Sigmoid colon (tissue), 7 donors: ENCODE measurements at places on chromosomes 5 and 9. TPM values are rescaled to one million over a fixed set of nuclear protein-coding genes. Genes with fewer than 3 reads are reported as not detected.

- H3K4me1 ChIP-seq, result no peaks in the 10 kb centered on the region
- no peaks in the 10 kb centered on the region for H3K27me3 ChIP-seq
- H3K36me3 ChIP-seq, result peaks cover 33% of the 10 kb centered on the region
- DNase-seq, result no peak
Observed at GRCh38 chr5:135342551-135342875, 56.5 kb downstream of the MACROH2A1 start.

The PWWP2A gene
- 29.4 TPM for total RNA-seq

The PLAC8L1 gene
- total RNA-seq, result not detected

GRCh38 chr5:143233031-143233430 lies 170.5 kb downstream of the NR3C1 start:
- peak; percentile 46 for DNase-seq
- no peaks in the 10 kb centered on the region for H3K4me1 ChIP-seq
- H3K36me3 ChIP-seq, result no peaks in the 10 kb centered on the region
- no peak overlapping the region for H3K27ac ChIP-seq
- H3K27me3 ChIP-seq, result no peaks in the 10 kb centered on the region
- no peak overlapping the region for H3K4me3 ChIP-seq

The NKD2 gene
- total RNA-seq, result 1.8 TPM

DNA sequence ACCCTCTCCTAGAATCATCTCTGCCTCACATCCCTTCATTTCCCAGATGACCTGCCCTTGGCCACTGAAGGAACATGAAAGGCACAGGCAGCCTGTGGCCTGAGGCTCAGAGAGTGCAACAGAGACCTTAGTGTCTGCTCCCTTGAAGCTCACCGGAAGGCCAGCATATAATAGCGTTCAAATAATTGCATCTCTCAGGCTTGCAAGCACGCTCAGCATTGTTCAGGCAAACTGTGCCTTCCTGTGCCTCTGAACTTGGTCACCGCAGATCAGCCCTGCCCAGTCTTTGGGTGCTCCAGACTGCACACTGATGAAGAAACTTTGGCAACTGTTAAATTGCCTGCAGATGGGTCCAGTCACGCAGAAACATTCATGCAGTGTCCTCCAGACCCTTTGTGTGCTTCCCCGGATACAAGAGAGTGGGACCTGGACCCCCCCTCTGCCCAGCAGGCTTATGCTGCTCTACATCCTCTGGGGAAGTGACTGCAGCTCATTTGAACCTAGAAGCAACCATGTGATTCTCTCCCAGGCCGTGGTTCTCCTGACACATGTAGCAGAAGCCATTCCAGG lies 216.0 kb upstream of the ANKRD55 start:
- DNase-seq, result no peak
- H3K27me3 ChIP-seq, result no peaks in the 10 kb centered on the region
- H3K4me1 ChIP-seq, result no peaks in the 10 kb centered on the region
- no peak overlapping the region for H3K27ac ChIP-seq
- no peaks in the 10 kb centered on the region for H3K36me3 ChIP-seq
- H3K4me3 ChIP-seq, result no peak overlapping the region

The SLCO4C1 gene
- total RNA-seq, result under 0.01 TPM

The SLC6A19 gene
- total RNA-seq, result not detected

DNA sequence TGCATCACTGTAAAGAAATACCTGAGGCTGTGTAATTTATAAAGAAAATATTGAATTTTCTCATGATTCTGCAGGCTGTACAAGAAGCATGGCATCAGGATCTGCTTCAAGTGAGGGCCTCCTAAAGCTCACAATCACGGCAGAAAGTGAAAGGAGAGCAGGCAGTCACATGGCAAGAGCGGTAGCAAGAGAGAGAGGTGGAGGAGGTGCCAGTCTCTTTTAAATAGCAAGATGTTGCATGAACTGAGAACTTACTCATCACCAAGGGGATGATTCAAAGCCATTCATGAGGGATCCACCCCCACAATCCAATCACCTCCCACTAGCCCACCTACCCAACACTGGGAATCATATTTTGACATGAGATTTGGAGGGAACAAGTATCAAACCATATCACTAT lies 184.5 kb upstream of the PAPPA start:
- no peak overlapping the region for H3K27ac ChIP-seq
- no peaks in the 10 kb centered on the region for H3K27me3 ChIP-seq
- no peaks in the 10 kb centered on the region for H3K36me3 ChIP-seq
- DNase-seq, result no peak
- no peak overlapping the region for H3K4me3 ChIP-seq

- no peaks in the 10 kb centered on the region for H3K27me3 ChIP-seq
- DNase-seq, result peak; percentile 94
- H3K27ac ChIP-seq, result peak overlapping the region; percentile 92
- H3K4me3 ChIP-seq, result peak overlapping the region; percentile 65
- peaks cover 18% of the 10 kb centered on the region for H3K4me1 ChIP-seq
Observed at GRCh38 chr9:27528076-27528885, 1.3 kb downstream of the MOB3B start.

GRCh38 chr5:133675376-133676154 lies 63.2 kb upstream of the FSTL4 start:
- H3K27ac ChIP-seq, result no peak overlapping the region
- H3K4me3 ChIP-seq, result no peak overlapping the region
- no peaks in the 10 kb centered on the region for H3K36me3 ChIP-seq
- DNase-seq, result peak; percentile 27
- no peaks in the 10 kb centered on the region for H3K27me3 ChIP-seq
- no peaks in the 10 kb centered on the region for H3K4me1 ChIP-seq

The LIFR gene
- 78.9 TPM for total RNA-seq

GRCh38 chr5:7844901-7845300 lies 6.0 kb downstream of the CFAP90 start:
- no peak for DNase-seq
- H3K27me3 ChIP-seq, result peaks cover 29% of the 10 kb centered on the region
- no peak overlapping the region for H3K4me3 ChIP-seq
- no peak overlapping the region for H3K27ac ChIP-seq

GRCh38 chr5:89703817-89704216 lies 705.7 kb downstream of the CETN3 start:
- no peak overlapping the region for H3K27ac ChIP-seq
- no peak for DNase-seq
- H3K36me3 ChIP-seq, result no peaks in the 10 kb centered on the region
- H3K4me1 ChIP-seq, result no peaks in the 10 kb centered on the region
